ENCODE measurements at places on chromosomes 12 and 14.

GRCh38 chr14:97724265-97724731 lies 927.1 kb downstream of the VRK1 start:
- DNase-seq: no peak

GRCh38 chr12:14650789-14651188 lies 45.6 kb downstream of the GUCY2C start:
- DNase-seq: no peak

GRCh38 chr14:24310646-24311604 lies at the start of gene LTB4R:
Gene LTB4R, plus strand, starts transcription at chr14:24311502. Its CDS starts 4,150 bp downstream, at chr14:24315652.
- DNase-seq: peak; percentile 92

GRCh38 chr12:9118158-9118557 lies 2.4 kb upstream of the A2M start:
- no peak for DNase-seq

- DNase-seq: no peak
Measured at GRCh38 chr14:55592436-55592835, 12.4 kb downstream of the KTN1 start.

- no peak for DNase-seq
Measured at GRCh38 chr12:124232654-124232987, 62.3 kb upstream of the RFLNA start.

DNA sequence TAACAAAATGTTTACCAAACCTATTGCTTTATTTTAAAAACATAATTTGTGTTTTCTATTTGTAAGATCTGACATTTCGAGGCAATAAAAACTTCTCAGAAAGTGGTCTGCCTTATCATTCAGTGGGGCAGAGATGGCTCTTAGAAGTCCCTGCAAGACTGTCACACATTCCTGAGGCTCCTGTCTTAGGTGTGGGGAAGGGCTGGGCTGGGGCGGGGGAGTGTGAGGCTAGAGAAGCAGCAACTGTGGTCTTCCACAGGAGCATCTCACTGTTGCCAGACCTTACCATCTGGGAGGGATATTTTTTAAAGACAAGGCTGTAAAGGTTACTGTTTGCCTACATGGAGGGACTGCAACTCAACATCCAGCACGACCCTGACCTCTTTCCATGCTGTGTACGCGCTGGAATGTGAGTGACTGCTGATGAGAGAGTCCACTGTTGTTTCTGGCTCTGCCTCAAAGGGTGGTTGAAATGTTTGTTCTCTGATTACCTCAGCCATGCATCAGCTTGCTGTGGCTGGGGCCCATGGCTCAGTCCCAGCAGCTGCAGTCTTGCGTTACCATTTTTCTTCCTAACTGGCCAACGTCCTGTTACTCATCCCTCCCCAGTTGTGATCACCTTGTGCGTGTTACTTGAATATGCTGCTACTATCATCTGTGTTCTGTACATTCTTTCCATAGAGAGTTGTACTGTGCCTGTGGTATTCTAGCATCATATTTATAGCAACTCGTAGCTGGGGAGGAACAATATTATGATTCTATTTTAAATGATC lies 12.4 kb downstream of the ERG28 start:
- DNase-seq: no peak

DNA sequence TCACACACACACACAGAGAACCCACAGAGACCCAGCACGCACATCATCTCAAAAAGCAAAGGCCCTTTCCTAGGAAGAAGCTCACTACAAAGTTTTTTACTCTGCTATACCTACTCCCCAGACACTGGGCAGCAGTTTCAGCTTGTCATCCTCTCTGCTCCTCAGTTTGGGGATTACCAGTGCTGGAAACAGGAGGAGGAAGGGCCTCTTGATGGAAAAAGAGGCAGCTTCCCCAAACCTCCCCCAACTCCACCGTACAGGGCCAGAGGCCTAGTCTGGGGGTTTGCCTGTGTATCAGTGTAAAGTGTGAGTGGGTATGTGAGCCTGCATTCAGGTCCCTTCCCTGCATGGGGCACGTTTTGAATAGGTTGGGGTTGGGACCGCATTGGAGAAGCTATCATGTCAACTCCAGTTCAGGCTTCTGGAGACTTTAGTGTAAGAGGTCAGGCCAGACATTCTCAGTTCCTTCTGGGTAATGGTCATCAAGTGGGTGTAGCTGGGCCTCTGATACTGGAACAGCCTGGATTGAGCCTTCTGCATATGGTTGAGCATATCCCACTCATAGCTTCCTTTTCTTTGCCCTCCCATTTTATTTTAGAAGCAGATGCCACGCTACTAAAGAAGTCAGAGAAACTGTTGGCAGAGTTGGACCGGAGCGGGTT lies 1.2 kb downstream of the REM2 start:
- DNase-seq: no peak

- DNase-seq: no peak
Measured at GRCh38 chr14:24071144-24071697, at the start of gene CPNE6. Gene CPNE6, plus strand, starts transcription at chr14:24071562. Its CDS starts 1,375 bp downstream, at chr14:24072937.

- DNase-seq: no peak
Measured at GRCh38 chr12:75704664-75705063, 193.3 kb upstream of the KRR1 start.

- DNase-seq: no peak
Measured at GRCh38 chr12:29889737-29890136, 106.0 kb upstream of the TMTC1 start.

DNA sequence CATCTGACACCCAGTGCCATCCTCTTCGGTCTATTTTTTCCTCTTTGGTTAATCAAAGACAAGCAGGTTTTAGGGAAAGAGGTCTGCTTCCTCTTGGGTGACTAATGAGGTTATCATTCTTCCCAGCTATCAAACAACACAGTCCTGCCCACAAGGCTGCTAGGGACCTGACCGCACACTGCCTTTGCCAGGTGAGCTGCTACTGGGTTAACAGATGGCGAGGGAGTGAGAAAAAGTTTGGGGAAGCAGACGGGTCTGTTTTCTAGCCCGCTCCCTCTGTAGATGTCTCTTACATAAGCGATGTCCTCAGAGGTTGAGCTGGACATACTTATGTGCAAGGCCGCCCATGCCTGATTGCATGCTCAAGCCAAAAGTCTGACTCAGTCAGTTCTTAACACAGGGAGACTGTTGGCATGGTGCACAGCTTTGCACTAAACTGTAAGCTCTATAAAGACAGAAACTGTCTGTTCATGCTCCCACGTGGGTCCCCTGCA lies 94.1 kb downstream of the SLC15A4 start:
- no peak for DNase-seq

- no peak for DNase-seq
Measured at GRCh38 chr12:90254796-90255195, 546.2 kb upstream of the ATP2B1 start.

DNA sequence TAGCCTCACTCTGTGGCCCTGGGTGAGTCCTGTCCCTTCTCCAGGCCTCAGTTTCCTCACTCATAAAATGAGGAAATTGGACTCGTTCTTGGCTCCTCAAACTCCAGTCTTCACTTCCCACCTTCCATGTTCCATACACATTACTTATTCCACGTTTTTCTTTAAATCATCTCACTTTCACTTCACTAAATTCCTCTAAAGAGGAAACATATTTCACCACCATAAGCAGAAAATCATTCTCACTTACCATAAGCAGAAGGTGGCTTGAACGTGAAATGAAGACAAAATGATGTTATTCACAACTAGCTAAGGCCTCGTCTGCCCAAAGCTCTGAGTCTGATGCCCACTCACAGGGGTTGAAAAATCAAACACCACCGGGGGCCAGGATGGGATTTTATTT lies 278.3 kb downstream of the ADGRD1 start:
- no peak for DNase-seq

GRCh38 chr12:131261906-131262305 lies 308.2 kb downstream of the ADGRD1 start:
- no peak for DNase-seq

GRCh38 chr14:91830777-91831176 lies 36.6 kb downstream of the TC2N start:
- DNase-seq: no peak

GRCh38 chr12:78881685-78882084 lies 17.1 kb downstream of the SYT1 start:
- no peak for DNase-seq

GRCh38 chr14:60510951-60511599 lies 2.1 kb downstream of the SIX6 start:
- no peak for DNase-seq

- no peak for DNase-seq
Measured at GRCh38 chr12:55043542-55043941, 23.8 kb downstream of the NEUROD4 start.

DNA sequence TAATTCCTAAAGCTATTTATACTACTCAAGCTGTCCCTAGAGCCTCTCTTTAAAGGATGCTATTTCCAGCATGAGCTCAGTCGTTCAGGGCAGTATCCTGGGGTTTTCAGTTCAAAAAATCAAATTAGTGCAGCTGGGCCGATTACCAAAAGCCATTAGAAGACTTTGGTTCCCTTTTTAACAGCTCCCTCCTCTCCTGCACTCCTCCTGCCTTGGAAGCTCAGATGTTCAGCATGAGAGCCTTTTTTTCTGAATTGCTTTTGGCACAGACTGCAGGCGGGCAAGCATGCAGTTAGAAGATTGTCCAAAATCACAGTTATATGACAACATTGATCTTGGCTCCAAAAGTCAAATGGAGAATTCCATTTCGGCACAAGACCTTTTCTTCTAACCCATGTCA lies 179.6 kb downstream of the SLC35F4 start:
- DNase-seq: no peak

DNA sequence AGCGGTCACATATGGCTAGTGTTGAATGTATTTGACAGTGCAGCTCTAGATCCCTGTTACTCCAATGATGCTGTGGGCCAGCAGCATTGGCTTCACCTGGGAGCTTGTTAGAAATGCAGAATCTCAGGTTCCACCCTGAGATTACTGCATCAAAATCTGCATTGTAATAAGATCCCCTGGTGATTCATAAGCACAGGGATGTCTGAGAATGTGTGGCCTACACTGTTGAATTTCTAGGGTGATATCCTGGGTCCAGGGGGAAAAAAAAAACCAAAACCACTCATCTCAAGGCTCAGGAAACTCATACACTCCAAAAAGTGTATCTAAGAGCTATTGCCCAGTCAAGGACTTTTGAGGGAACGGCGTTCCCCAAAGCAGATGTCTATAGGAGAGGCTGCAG lies 196.8 kb downstream of the PPM1H start:
- DNase-seq: no peak

GRCh38 chr12:11499806-11500187 lies 104.4 kb upstream of the PRB2 start:
- DNase-seq: no peak

- no peak for DNase-seq
Measured at GRCh38 chr14:37824939-37825712, 229.7 kb downstream of the TTC6 start.

DNA sequence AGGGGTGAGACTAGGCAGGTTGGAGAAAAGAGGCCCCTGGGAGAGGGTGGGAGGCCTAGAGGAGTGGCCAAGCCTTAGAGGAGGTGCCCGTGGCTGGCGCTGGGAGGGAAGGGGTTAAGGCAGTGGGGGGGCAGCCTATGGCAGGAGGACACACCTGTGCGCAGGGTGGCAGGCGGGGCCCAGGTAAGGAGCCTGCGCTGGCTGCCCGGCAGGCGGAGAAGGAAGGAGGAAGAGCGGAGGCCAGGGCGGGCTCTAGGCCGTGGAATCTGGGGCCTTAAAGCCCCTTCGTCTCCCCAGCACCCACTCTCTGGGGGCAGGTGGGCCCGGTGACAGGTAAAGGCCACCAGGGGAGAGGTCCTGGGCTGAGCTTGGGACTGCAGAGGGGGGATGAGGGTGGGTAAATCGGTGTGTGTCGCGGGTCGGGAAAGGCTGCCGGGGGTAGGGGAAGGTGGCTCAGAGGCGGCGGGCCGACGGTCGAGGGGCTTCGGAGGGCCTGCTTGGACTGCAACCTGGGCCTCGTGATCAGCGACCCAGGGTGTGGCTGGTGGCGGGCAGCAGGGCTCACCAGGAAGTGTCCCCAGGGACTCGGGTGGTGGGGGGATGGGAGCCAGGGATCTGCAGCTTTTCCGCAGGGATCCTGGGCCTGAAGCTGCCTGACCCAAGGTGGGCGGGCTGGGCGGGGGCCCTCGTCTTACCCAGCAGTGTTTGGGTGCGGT lies 7.3 kb downstream of the PHB2 start:
- peak; percentile 70 for DNase-seq

DNA sequence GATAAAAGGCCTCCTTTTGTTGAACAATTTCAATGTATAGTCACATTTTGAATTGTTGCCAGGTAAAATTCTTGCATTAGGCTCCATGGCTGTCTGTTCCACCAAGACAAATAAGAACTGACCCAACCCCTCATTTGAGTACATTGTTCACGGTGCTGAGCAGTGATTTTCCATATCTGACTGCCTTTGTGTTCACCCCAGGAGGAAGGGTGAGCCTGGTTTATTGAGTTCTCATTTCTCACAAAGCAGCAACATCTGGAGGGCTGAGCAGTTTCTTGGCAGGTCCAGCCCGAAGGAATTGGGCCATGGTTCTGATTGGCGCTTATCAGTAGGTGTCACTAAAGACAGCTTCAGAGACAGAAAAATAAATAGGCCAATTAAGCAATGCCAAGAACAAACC lies 149.1 kb downstream of the BMP4 start:
- no peak for DNase-seq

DNA sequence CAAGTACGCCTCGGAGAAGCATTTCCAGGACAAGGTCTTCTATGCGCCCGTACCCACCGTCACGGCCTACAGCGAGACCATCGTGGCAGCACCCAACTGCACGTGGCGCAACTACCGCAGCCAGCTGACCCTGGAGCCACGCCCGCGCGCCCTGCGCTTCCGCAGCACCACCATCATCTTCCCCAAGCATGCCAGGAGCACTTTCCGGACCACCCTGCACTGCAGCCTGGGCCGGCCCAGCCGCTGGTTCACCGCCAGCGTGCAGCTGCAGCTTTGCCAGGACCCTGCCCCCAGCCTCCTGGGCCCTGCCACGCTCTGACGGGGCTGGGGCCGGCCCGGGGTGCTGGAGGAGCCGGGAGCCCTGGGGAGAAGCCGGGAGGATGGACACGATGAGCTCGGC lies 19.3 kb downstream of the RFLNA start:
- no peak for DNase-seq

GRCh38 chr14:34270361-34270760 lies 191.7 kb downstream of the SPTSSA start:
- DNase-seq: no peak

DNA sequence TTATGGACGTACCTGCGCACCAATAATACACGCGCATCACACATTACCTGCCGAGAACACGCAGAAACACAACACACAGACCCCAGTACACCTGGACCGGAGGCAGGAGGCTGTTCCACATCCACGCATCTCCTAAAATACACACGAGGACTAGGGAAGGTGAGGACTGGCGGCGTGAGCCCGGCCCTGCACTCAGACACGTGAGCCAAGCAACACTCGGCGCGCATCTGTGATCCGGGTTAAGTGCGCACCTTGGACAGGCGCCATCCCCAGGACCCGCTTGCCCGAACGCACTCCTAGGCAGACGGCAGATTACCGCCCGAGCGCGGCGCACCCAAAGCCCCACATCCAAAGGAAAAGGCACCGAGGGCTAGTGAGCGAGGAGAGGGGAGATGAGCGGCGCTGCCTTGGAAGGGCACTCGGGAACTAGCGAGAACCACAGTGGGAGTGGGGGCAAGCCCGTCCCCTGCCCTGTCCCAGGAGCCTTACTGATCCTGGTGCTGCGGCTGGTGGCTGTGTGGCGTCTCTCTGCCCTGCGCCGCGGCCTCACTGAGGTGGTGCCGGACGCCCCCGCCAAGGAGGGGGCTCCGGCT lies 417 bp downstream of the GLS2 start:
- DNase-seq: no peak

All from cardiac septum (tissue), 1 donor.